ENCODE measurements at places on chromosomes 3 and 15.

DNA sequence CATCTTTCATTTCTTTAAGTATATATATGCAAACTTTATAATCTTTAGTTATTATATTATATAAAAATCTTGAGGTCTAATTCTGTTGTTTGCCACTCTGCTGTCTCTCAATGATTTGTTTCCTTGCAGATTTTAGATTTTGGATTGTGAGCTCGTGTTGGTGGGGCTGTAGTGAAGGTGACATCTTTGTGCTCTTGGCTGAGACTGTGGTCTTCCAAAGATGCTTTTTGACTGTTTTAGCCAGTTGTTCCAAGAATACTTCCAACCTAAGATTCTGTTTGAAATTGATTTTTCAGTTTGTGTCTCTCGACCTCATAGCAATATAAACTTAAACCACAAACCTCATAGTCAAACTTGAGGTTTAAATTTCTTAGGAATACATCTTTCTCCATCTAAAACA, 326.5 kb downstream of the SLC9A9 start:
- DNase-seq, result no peak

DNA sequence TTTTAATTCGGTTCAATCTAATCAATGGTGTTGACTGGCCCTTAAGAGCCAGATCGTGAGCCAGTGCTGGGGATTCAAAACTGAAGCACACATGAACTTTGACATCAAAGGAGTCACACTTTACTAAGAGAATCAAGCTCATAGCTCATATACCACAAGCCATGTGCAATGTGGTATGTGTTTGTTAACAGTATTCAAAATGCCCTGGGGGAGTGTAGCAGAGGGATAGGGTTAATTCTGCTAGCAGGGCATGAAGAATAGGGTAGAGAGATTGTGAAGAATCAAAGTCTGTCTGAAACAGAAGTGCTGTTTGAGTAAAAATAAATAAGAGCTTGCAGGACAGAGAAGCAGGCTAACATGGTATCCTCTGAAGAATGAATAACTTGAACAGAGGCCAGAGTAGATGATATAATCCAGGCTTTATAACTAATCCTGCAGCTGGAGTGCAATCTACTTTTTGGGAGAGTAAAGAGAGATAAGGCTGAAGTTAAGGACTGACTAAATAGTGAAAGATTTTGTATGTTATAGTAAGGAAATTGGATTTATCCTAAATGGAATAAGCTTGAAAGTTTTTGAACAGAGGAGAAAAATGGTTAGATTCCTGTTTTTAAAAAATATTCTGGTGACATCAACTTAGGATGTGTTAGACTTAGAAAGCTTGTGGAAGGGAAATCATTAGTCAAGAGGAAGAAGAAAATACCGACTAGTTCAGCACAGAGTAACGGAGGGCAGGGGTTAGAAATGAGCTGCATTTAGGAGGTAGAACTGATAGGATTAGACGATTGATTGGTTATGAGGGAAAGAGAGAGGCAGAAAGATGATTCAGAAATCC, 292.0 kb downstream of the NFKBIZ start:
- DNase-seq, result peak; percentile 41

DNA sequence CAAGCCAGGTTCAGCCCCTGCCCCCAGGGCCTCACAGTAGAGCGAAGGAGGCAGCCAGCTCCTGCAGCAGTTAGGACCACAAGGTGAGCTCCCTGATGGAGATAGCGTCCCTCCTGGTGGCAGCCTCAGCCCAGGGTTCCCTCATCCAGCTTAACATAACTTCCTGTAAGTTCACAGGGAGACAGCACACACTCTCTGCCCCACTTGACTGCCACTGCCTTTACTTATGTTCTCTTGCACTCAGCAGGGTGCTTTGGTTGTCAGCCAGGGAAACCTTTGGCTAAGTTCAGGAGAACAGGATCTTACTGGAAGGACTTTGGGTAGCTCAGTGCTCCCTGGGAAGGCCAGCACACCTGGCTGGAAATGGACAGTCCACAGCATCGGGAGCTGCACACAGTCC, 10.9 kb downstream of the KBTBD13 start:
- no peak for DNase-seq

DNA sequence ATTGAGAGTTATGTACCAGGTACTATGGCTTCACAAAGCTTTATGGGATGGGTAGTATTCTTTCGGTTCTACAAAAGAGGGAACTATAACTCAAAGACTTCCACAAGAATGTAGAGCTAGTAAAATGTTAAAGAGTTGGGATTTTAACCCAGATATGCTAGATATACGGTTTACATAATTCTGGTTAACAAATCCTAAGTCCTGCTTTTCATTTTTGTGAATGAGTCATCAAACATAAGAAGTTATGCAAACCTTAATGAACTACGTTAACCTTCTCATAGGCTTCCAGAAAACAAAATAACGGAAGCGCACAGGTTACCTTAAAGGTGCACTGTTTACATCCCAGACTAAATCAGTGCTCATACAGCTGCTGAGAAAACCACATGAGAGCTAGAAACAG, 1049.3 kb downstream of the MCTP2 start:
- no peak for DNase-seq

- no peak for DNase-seq
Measured at GRCh38 chr15:99969261-99969920, 236.2 kb upstream of the LYSMD4 start.
